ENCODE measurements at places on chromosomes 7 and 10. TPM values are rescaled to one million over a fixed set of nuclear protein-coding genes. Genes with fewer than 3 reads are reported as not detected.

The ACHE gene
- total RNA-seq: 6.9 TPM

The TEX47 gene
- not detected for total RNA-seq

The AGR2 gene
- 1.7 TPM for total RNA-seq

DNA sequence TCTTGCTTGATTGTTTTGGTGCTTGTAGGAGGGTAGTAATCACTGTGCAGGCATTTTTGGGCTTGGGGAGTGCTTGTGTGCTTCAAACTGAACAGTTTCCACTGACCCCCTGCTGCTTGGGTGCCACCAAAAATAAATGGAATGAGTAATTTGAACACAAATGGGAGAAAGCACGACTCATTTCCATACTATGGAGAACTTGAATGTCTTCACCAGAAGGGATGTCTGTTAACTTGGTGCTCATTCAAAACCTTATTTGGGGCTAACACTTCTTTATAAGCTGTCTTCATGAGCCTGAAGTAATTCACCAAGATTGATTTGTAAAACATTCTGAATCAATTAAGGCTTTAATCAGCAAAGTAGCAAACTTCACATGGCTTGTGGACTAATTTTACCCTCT is 560.3 kb downstream of the SDK1 start:
- DNase-seq: no peak

DNA sequence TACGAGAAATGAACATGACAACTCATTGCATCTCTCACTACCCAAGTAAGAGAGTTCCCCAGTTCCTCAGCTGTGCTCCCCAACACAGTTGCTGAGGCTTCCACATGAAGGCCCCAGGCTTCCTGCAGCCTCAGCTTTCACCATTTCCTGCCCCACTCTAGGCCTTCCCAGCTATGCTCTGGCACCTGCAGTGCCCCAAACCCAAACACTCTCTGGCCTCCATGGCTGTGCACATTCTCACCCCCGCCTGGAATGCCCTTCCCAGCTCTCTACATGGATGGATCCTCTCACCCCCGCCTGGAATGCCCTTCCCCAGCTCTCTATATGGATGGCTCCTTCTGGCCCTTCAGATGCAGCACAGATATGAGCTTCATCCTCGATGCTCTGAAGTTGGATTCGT is 61.3 kb downstream of the KIAA1549 start:
- no peak for DNase-seq
